Activated CD8-positive, alpha-beta memory T cell treated with anti-CD3 and anti-CD28 coated beads, Interleukin-2, amount 10 ng/mL, durations not matched to agents 7 days and 5 days (primary cell): ENCODE measurements at places on chromosomes 5 and 9. TPM values are rescaled to one million over a fixed set of nuclear protein-coding genes. Genes with fewer than 3 reads are reported as not detected.

DNA sequence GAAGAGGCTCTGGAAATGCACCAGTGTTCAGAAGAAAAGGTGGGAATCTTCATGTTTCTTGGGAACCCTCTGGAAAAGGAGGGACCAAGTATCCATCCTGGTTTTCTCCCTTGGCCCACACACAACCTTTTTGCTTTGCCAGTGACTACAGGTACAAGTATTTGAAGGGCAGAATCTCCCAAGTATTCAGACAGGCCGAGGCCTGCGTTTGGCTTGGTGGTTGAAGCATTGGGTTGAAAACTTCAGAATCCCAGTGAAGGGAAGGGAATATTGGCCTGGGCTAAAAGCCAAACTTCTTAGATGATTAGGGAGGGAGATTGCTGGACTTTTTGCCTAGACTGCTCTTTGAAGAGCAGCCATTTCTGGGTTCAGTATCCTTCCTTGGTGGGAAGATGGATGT lies 71.9 kb downstream of the UBAP1 start:
- no peak for DNase-seq

- DNase-seq, result no peak
Measured at GRCh38 chr9:4130166-4130565, 169.7 kb downstream of the GLIS3 start.

- DNase-seq, result no peak
Measured at GRCh38 chr9:98191181-98191608, 1.2 kb downstream of the CORO2A start.

DNA sequence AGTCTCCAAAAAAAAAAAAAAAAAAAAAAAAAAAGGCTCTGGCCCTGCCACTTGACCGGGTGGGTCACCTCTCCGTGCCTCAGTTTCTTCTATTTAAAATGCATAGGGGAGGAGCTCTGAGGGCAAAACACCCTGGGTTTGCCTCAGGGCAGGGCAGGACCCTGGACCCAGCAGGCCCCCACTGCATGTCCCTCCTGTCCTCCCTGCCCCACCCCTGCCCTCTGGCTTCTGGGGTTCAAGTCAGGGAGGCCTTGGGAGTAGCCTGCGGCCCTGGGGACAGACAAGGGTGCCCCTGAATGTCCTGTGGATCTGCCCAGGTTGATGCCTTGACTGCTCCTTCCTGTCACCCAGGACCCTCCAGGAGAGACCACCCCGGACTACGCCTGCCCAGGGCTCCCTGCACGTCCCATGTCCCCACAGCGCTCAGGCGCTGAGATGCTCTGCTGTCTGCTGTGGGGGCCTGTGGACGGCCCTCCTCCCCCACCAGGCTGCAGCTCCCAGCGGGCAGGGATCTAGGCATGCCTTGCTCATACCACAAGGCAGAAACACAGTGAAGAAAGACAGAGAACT lies 35.4 kb downstream of the ADAMTS2 start:
- DNase-seq, result no peak

The GGTA1 gene
- 1.6 TPM for total RNA-seq
